ENCODE measurements at places on chromosomes 6 and 20.
A peak's percentile ranks its signal among the peaks of the same experiment; 100 is the strongest.

DNA sequence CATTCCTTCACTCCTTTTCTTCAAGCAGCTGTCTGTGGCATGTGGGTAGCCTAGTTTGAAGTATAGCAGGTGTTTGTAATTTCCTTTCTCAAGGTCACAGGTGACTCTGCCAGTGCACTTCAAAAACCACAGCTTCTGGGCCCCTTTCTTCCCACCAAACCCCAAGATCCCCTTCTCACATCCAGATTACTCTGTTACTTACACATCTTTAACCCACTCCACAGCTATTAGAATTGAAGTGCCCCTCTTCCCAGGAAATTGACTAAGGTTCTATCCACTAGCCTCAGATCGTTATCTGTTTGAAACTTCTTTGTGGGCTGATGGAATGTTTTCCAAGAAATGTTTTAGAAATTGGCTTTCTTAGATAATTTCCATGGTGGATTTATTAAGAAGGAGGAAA, 150.8 kb downstream of the AHI1 start:
- no peak for DNase-seq

DNA sequence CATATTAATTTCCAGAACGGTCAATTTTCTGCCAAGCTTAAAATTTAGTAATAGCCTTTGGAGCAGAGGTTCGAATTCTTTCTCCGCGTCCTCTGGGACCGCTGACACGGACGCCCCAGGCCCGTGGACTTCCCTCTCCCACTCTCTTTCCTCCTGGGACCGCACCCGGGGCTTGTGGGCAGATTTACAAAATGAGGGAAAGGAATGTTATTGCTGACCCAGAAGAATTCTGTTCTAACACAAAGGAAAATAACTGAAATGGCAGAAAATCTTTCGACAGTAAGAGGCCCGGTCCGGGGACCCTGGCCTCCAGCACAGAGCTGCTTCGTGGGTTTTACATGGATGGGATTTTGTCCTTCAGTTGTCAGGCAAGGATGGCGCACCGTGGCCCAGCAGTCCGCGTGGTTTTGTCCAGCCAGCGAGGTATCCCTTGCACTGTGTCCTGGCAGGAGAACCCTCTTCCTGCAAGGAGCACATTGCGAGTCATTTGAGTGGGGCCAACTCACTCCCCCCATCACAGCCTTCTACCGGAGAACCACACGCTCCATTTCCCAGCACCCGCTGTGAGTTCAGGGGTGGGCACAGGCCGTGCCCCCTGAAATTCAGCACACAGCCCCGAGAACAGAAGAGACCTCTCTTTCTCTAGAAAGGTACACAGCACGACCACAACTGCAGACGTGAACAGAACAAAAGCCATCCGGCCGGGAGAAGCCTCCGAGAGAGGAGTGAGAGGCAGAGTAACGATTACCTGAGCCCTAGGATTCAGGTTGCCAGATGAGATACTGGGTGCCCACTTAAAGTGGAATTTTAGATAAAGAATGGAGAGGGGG, 106.0 kb upstream of the AFDN start:
- DNase-seq = no peak

DNA sequence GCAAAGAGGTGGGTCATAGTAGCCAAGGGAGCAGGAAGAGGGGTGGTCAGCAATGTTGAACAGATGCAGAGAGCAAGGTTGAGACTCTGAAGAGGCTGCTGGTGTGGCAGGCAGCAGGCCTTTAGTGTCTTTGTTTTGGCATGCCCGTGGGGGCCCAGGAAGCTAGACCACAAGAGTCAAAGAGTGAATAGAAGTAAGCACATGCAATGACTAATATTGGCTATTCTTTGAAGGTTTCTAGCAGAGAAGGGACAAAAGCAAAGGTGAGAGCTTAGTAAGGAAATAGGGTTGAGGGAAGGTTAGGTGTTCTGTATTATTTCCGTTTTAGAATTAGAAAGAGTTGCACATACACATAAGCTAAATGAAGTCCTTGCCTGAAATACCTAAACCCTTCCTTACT, 18.8 kb downstream of the TDRD6 start:
- no peak for DNase-seq

DNA sequence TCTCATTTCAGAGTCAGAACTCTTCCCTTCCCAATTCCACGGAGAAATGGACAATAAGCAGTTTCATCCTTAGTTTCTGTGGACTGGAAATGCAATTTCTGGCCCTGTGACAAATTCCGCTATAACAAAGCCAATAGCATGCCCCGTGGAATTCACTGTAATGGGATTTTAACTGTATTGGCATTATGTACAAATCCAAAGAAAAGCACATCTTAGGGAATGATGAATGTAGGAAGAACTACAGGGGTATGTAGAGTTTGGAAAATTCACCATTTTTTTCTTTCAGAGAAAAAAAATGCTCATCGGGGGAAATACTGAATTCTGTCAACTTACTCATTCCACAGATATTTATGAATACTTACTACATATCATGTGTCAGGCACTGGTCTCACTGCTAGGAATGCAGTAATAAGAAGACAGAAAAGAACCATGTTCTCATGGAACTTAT, 43.5 kb downstream of the KIF6 start:
- no peak for DNase-seq

- DNase-seq = no peak
These were observed 537.9 kb downstream of the CD83 start for GRCh38 chr6:14655201-14656061.

- DNase-seq = no peak
These were observed 9.5 kb upstream of the DST start for GRCh38 chr6:56652231-56652630.

DNA sequence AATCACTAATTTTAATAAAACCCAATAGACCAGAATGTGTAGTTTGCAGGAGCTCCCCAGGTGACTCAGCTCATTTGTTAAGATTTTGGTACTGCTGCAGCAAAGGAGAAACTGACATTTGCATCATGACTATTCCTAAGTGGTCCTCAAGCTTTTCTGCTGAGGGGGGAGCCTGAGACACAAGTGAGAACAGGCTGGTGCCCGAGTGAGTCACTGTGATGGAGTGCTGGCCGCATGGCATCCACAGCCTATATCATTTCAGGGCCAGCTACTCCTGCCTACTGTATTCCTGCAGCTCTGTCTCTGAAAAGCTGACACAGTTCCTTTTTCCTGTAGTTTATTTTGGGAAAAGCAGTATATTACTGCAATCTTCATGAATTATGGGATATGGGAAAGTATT, 113.7 kb upstream of the ENPP5 start:
- DNase-seq = no peak

GRCh38 chr20:25364180-25364788, 26.4 kb downstream of the ABHD12 start:
- DNase-seq = no peak

DNA sequence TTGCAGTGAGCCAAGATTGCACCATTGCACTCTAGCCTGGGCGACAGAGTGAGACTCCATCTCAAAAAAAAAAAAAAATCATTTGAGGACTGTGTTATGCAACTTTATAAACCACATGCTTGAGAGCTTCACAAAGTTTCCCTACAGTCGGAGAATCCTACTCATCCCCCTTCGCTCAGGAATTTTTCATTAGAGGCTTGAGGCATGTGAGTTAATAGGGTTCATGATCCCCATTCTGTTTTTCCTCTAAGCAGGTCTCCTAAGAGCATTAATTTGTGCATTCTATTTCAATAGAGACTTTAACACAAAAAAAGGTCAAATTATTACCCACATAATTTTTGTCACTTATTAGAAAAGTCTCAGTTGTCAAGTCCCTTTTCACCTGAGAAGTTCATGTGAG, 103.7 kb upstream of the SOX4 start:
- DNase-seq = no peak

DNA sequence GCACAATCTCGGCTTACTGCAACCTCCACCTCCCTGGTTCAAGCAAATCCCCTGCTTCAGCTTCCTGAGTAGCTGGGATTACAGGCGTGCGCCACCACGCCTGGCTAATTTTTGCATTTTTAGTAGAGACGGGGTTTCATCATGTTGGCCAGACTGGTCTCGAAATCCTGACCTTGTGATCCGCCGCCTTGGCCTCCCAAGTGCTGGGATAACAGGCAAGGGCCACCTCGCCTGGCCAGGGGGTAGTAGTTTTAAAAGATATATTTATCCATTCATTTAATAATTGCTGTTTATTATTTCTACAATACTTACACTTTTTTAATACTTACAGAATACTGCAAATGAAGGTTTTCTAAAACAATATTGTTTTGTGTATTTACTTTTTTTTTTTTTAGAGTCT, 15.5 kb upstream of the DDX27 start:
- no peak for DNase-seq

DNA sequence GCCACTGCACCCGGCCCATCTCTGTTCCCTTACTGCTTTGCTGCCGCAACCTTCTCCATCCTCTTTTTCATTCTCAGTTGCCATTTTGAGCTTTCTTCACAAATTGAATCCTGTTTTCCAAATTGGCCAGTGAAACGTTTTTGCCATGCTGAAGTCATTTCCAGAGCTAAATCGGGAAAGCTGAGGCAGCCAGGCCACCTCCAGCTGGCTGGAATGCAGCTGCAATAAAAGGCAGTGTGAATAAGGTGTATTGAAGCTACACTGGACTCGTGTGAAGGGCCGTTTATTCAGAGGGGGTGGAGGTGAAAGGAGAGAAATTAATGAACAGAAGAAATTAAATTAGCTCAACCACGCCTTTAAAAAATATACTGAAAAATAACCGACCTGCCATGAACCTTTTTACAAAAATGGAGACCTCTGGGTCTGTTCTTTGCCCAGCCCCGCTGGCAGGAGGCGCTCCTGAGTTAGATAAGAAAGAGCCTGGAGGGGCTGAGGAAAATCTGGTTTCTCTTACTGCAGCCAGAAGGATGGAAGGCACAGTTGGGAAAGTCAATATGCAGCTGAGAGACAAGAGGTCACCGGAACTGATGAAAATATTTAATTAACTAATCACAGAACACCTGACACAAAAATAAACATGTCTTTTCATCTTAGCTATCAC, 283.9 kb downstream of the FOXC1 start:
- DNase-seq = no peak

GRCh38 chr20:18496740-18497592, at the start of gene RBBP9:
RBBP9 (minus strand) TSS chr20:18497225; CDS start chr20:18497167, 58 bp downstream.
- DNase-seq = peak; percentile 69

DNA sequence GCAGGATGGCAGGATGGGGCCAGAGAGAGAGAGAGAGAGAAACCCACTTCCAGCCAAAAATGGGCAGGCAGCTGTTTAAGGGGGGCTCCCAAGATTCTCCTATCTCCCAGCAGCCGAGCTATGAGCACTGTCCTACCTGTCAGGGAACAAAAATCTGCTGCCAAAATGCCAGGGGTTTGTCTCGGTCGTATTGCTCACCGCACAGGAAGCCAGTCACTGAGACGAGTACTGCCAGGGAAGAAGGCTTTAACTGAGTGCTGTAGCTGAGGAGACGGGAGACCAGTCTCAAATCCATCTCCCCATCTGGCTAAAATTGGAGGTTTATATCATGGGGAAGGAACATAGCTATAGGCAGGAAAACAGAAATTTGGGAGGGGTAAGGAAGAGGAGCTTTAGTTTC, 22.3 kb downstream of the GGTLC1 start:
- DNase-seq = no peak

- no peak for DNase-seq
These were observed 501.5 kb upstream of the FLRT3 start for GRCh38 chr20:14838663-14839628.

- DNase-seq = no peak
These were observed 181.7 kb downstream of the GRM1 start for GRCh38 chr6:146210406-146211083.

DNA sequence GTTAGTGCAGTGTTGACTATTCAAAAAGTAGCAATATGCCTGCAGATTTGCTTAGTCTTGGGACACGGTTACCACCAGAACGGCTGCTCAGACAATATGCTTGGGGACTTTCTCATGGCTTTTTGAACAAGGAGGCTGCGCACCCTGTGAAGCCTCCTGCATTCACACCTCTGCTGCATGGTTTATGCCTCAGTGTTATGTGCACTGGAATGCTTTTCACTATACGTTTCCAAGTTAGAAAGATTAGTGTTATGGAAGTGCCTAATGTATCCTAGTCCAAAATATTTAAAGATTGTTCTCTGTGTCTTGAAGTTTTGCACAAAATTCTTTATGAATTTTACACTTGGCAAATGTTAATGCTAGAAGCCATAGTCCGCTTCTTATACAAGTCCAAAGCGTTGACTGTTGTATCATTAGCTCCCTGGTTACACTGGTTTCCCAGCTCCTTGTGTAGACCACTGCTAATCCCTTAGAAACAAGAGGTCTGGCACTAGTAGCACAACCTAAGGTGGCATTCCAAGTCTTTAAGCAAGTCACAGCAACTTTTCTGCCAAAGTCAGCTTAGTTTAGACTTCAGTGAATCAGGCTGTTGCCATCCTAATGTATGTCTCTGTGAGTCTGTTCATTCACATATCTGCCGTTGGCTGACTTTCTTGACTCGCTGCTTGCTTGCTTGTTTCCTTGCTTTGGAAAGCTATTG, 26.3 kb upstream of the SLC22A1 start:
- no peak for DNase-seq

DNA sequence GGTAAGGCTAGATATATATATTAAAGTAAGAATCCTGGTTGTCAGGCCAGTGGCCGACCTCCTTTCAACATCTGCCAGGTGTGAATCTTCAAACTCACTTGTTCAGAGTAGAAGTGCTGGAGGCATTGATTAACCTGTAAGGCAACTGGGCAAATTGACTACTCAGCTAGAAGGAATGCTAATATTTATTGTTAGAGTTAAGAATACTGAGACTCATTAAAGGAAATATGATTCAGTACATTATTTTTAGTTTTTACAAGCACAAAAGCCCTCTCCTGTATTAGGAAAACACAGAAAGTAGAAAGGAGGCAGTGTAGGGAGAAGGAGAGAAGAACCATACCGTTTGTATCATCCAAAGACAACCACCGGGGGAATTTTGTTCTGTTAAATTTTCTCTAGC, 53.5 kb downstream of the RIPOR2 start:
- no peak for DNase-seq

GRCh38 chr6:14216946-14217684, 99.5 kb downstream of the CD83 start:
- no peak for DNase-seq

DNA sequence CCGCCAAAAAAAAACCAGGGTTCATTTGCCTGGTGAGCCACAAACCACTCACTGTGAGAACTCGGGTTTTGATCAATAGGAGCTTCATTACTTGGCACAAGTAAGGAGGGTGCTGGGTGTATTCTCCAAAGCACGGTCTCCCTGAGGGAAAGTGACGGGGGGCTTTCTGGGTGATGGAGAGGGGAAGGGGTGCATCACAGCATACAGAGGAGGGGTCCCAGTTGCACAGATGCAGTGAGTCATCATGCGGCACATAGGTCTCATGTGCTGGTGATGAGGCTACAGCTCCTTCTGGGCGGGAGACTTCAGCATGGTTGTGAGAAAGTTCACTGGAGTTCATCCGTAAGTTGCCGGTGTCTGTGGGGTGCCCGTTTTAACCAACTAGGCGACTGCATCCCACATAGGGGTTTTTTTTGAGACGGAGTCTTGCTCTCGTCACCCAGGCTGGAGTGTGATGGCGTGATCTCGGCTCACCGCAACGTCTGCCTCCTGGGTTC, 36.2 kb downstream of the SUN5 start:
- DNase-seq = peak; percentile 40

GRCh38 chr6:90222724-90223198, 73.9 kb downstream of the BACH2 start:
- DNase-seq = no peak

- no peak for DNase-seq
These were observed 20.7 kb downstream of the LRRC1 start for GRCh38 chr6:53815381-53816119.

All from activated T-helper 2 cell treated with anti-CD3 and anti-CD28 coated beads, Interferon-gamma antibody, Interleukin-2, Interleukin-4, amounts not matched to agents 10 μg/mL and 5 μg/mL and 100 μg/mL, durations not matched to agents 14 hours and 24 hours and 36 hours (primary cell).